ENCODE measurements at places on chromosomes 4 and X.

GRCh38 chr4:71941001-71941400 is 90.8 kb upstream of the NPFFR2 start:
- peak; percentile 6 for DNase-seq

- DNase-seq: no peak
Observed at GRCh38 chrX:41526925-41527324, 79.8 kb downstream of the NYX start.

DNA sequence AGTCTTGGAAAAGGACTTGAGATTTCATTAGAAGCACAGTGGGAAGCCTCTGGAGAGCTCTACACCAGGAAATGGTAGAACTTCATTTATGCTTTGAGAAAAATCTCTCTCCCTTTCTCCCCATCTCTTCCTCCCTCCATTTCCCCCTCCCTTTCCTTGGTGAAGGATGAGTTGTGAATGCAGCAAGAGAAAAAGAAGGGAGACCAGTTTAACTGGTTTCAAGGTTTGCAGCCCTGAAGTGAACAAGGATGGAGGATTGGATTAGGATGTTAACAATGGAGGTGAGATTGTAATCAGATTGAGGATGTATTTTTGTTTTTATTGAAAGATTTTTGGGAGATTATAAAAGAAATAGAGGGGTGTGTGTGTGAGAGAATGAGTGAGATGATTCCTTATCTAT is 99.5 kb downstream of the ANK2 start:
- no peak for DNase-seq

DNA sequence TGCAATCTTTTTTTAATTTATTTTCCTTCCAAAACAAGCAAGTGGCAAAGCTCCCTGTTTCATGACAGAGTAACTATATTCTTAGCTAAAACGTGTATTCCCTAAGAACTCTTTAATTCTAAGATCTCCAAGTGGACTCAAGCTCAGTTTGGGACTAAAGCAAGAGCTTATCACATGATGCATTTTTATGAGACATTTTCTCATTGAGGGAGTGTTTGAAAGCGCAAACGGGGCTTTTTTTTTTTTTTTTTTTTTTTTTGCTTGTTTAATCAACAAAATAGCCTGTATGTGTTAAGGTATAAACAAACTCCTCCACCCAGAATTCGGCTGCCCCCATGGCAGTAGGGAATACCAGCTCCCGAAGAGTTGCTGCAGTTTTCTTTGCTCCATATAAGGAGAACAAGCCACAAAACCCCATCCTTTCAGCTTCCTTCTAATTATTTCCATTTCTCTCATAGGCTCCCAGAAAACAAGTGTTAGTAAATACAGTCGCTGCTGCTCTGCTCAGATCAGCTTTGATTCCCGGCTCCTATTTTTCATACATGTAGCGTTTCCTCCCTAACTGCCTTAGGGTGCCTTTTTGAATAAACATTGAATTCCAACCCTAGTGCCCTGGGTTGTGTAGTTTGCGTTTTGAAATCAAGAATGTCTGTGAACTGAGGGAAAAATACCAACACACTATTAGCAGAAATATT is 669 bp upstream of the PPARGC1A start:
- peak; percentile 64 for DNase-seq

- no peak for DNase-seq
Observed at GRCh38 chr4:41148292-41148691, 66.0 kb downstream of the APBB2 start.

- DNase-seq: no peak
Observed at GRCh38 chr4:62133101-62133897, 933.2 kb downstream of the ADGRL3 start.

DNA sequence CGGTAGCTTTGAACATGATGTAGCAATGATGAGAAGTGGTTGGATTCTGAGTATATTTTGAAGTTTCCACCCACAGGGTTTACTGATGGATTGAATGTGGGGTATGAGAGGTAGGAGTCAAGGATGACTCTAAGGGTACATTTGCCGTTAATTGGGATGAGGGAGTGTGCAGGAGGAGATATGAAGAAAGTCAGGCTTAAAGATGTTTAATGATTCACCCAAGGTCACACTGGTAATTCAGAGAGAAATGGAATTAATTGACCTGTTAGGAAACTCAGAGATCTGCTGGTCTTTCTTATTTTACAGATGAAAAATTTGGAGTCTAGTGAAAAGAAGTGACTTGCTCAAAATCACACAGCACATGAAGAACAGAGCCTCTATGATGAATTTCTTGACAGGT is 390.7 kb downstream of the GBA3 start:
- no peak for DNase-seq

GRCh38 chrX:28787206-28787605 is 200.0 kb downstream of the IL1RAPL1 start:
- DNase-seq: no peak

GRCh38 chrX:29926056-29926455 is 289.3 kb upstream of the MAGEB2 start:
- DNase-seq: no peak

- DNase-seq: no peak
Observed at GRCh38 chr4:74283614-74284013, 24.7 kb upstream of the EPGN start.

- DNase-seq: no peak
Observed at GRCh38 chr4:84258905-84259830, 239.9 kb downstream of the NKX6-1 start.

DNA sequence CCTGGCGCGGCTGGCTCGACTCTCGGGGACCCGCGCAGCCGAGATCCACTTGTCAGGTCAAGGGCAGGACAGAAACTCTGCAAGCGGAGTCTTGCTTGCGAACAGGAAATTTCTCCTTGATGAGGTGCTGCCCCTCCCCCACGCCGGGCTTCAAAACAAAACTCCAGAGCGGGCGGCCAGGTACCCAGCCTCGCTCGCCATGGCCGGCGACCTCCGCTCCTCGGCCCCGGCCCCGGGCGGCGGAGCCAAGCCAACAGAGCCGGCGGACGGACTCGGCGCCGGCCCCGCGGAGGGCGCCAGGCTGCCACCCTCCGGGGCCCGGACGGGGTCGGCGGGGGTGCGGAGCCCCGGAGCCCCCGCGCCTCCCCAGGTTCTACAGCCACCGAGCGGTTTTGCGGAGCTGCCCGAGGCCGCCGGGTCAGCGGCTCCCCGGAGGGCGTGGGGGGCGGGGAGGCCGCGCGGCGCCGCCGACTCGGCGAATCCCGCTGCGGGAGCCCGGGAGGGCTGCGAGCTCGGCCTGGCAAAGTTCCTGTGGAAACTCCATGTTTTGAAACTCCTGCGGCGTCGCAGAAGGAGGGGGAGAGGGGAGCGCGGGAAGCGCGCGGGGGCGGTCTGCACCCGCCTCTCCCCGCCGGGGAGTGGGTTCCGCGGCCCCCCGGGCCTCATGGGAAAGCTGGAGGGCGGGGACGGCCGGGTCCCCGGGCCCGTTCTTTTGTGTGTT is 11.7 kb upstream of the BCOR start:
- peak; percentile 43 for DNase-seq

- DNase-seq: no peak
Observed at GRCh38 chr4:150999086-150999485, 16.0 kb downstream of the LRBA start.
